Stimulated activated CD8-positive, alpha-beta memory T cell treated with anti-CD3 and anti-CD28 coated beads, Interleukin-2, amount 100 ng/mL, for 1 hour (primary cell): ENCODE measurements at places on chromosomes 4 and X.

DNA sequence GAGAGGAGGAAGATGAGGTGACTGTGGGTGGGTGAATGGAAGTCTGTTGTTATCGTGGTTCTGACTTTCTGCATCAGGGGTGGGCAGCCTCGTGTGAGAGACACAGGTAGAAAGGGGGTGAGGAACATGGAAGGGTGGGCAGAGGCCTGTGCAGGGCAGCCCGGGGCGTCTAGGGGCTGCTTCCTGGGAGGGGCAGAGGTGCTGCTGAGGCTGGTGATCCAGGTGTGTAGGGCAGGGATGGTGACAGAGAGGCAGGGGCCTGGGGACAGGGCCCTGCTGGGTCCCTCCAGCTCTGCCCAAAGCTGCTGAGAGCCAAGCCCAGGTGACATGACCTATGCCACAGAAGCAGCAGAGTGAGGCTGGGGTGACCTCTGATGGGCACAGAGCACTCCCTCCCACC is 89.7 kb upstream of the C4orf50 start:
- DNase-seq: no peak

DNA sequence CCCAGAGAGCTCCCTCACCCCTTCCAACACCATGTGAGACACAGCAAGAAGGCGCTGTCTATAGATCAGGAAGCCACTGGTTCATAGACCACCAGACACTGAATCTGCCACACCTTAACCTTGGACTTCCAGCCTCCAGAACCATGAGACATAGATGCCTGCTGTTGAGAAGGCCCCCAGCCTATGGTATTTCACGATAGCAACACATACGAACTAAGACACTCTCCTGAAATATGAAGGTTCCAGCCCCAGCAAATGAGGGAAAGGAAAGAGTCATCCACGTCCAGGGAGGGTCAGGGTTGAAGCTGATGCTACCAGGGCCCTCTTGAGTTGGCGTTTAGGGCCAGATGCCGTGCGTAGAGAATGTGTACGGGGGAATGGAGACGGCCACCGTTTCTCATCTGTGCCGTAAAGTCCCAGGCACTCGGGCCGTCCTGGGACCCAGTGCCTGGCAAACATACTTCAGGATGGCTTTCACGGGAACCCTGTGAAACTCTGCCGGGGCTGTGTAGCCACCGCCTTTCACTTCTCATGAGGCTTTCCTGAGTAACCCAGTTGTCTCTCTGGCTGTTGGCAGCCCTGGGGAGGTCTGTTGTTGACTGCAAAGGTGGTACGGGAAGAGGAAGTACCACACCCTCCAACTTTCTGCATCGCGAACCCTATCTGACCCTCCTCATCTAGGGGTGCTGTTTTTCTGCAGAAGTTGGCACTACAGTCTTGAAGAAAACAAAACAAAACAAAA is 17.7 kb upstream of the P2RY8 start:
- DNase-seq: no peak

DNA sequence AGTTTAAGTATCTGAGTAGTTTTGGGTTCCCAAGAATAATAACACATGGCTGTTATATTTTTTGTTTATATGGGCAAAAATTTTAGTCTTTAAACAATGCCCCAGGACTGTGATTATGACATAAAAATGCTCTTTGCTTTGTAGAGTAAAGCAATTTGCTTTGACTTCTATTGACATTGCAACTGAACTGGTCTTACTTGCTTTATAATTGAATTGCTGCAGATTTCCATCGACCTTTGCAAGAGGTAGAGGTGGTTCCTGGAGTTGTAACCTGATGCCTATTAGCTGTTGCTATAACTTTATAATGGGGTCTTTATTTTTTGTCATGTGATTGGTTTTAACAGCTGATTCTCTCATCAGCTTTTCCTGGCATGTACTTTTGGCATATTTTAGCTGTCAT is 302.9 kb downstream of the ARHGAP10 start:
- DNase-seq: no peak

- no peak for DNase-seq
Measured at GRCh38 chr4:127975121-127975770, 10.0 kb downstream of the ABHD18 start.

DNA sequence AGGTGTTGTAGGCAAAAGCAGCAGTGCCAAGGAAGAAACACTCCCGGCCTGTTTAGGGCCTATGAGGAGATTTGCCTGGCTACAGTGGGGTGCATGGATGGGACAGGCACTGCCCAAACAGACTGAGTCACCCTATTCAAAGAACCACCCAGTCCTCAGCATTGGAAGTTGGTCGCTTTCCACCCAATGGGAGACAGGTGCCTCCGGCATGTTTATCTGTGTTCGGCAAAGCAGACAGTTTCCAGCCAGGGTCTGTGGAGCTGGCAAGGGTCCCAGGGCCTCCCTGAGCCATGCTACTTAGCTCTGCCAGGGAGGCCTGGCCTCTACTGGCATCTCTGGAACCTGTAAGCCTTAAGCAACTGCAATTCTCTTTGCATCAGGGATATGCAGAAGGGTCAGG is 165.1 kb upstream of the ATP6AP2 start:
- no peak for DNase-seq

DNA sequence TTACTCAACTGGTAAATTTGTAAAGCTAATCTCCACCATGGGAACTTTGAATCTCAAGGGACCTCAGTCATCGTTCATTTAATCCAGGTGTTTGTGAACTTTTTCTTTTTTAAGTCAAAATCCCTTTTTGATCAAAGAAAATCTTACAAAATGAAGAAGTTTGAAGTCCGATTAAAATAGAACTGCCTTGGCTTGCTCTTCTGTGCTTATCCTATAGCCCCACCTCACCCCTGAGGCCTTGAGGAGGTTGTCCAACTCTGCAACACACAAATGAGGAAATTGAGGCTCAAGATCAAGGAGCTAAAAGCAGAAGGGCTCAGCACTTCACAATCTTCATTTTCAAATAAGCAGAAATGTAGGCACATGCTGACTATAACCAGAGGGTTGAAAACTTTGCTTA is 240.3 kb upstream of the SFRP2 start:
- no peak for DNase-seq

DNA sequence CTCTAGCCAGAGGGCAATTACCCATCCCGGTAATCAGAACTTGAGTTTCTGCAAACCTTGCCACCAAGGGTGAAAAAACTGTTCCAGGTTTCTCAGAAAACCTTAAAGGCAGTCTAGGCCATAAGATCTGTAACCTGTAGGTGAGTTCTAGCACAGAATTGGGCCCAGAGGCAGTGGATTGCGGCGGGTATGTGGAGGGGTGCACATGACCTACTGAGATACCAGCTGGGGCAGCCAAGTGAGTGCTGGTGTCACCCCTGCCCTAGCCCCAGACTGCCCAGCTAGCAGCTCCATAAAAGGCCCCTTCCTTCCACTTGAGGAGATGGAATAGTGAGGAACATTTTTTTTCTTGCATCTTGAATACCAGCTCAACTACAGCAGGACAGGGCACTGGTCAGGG is 176.7 kb downstream of the SMARCA1 start:
- DNase-seq: no peak

DNA sequence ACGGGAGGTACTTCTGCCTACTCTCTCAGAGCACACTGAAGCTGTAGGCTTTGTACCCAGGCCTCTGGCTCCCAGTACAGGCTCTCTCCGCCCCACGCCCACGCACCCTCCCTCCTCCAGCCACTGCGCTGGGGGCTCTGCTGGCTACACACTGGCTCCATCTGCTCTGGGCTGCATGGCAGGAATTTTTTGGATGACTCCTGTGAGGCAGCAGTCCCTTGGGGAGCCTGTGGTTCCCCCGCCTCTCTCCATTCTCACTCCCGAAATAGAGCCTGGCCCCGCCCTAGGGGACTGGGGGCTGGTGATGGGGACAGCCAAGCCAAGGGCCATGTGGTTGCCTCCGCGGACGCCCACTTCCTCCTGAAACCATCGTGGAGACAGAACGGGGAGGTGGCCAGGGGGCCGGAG is 58.1 kb upstream of the ADRA2C start:
- DNase-seq: no peak

DNA sequence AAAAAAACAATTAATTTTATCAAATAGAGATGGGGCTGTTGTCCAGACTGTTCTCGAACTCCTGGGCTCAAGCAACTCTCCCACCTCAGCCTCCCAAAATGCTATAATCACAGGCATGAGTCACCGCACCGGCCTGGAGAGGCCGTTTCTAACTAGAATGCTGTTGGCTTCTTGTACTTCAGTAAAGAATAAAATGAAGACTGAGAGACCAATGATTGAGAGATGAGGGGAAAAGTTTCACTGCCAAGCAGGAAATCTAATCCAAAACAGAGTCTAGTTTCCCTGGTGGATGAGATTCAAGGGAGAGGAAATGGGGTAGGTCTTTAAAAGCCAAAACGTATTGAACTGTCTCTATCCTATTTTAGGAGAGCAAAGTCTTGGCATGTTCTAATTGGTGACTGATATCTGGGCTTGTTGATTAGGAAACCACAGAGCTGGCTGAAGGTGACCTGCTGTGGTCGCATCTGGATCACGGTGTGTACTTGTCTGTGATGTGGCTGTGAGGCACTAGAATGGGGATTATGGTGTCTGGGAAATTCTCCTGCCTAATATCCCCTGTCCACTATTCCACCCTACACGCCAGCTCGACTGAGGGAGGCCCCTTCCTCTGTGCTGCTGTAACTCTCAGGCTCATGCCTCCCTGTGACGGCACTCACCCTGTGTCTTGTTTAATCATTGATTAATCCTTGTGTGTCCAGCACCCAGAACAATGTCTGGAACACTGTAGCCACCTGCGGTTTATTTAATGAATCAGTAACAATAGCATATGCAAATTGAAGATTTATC is 15.0 kb upstream of the TRIM2 start:
- DNase-seq: no peak

- no peak for DNase-seq
Measured at GRCh38 chr4:8155048-8155447, 3.6 kb downstream of the ABLIM2 start.

DNA sequence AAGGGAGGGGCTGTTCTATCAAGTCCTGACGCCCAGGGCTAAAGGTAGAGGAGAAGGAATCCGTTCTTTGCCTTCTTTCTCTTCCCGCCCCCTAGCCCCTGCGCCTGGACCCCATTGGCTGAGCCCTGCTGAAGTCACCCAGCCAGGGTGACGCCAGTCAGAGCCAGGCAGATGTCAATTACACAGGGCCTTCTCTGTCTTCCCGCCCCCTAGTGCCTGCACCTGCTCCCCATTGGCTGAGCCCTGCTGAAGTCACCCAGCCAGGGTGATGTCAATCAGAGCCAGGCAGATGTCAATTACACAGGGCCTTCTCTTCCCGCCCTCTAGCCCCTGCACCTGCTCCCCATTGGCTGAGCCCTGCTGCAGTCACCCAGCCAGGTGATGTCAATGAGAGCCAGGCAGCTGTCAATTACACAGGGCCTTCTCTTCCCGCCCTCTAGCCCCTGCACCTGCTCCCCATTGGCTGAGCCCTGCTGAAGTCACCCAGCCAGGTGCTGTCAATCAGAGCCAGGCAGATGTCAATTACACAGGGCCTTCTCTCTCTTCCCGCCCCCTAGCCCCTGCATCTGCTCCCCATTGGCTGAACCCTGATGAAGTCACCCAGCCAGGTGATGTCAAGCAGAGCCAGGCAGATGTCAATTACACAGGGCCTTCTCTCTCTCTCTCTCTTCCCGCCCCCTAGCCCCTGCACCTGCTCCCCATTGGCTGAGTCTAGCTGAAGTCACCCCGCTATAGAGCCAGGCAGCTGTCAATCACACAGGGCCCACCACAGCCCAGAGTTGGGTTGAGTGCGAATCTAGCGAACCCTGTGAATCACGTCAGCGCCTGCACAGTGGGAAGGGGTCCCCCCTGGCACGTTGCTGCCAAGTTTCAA is 46.4 kb downstream of the ASMT start:
- no peak for DNase-seq
